ENCODE measurements at places on chromosomes 4 and X.

GRCh38 chr4:182806259-182807252, 110.6 kb downstream of the DCTD start:
- no peaks in the 10 kb centered on the region for H3K36me3 ChIP-seq
- DNase-seq: peak; percentile 75
- H3K27me3 ChIP-seq: no peaks in the 10 kb centered on the region
- H3K27ac ChIP-seq: no peak overlapping the region
- peaks cover 49% of the 10 kb centered on the region for H3K4me1 ChIP-seq
- peak overlapping the region; percentile 1 for H3K4me3 ChIP-seq

GRCh38 chr4:14176613-14177012, 549.1 kb upstream of the BOD1L1 start:
- peaks cover 6% of the 10 kb centered on the region for H3K4me1 ChIP-seq
- no peak overlapping the region for H3K27ac ChIP-seq
- no peaks in the 10 kb centered on the region for H3K36me3 ChIP-seq
- no peak for DNase-seq

DNA sequence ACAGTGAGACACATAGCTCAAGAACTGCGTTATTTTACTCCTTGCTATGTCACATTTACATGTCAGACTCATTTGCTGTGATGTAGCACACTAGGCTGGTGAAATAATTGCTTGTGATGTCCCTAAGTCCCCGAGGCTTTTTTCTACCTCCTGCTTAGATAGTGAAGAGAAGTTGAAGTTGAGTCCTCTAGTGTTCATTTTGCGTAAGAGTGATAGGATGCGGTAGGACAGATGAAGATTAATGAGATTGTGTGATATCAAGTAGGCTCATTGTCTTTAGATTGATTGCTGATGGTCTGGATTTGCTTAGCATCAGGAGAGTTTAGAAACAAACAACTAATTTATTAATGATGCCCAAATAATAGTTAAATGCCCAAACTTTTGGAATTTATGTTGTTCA, 173.6 kb upstream of the NUDT6 start:
- H3K4me1 ChIP-seq: no peaks in the 10 kb centered on the region
- peaks cover 1% of the 10 kb centered on the region for H3K36me3 ChIP-seq
- no peak overlapping the region for H3K27ac ChIP-seq
- H3K4me3 ChIP-seq: no peak overlapping the region

DNA sequence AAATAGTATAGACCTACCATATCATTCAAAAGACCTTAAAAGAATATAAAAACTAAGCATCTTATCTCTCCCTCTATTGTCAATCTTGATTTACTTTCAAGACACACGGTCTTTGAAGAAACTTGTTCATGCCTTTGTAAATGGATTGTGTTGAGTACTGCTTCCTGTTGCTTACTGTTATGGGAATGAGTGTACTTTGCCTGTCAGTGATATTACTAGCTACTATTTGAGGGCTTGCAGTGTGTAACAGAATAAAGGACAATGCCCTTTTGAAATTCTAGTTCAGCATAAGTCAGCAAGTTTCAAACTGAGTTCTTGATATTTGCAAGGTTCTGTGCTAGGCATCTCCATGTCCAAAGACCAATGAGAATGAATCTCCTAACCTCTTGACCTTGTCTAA, 36.0 kb downstream of the CDKL5 start:
- no peak for DNase-seq
- H3K4me1 ChIP-seq: no peaks in the 10 kb centered on the region
- no peak overlapping the region for H3K27ac ChIP-seq

DNA sequence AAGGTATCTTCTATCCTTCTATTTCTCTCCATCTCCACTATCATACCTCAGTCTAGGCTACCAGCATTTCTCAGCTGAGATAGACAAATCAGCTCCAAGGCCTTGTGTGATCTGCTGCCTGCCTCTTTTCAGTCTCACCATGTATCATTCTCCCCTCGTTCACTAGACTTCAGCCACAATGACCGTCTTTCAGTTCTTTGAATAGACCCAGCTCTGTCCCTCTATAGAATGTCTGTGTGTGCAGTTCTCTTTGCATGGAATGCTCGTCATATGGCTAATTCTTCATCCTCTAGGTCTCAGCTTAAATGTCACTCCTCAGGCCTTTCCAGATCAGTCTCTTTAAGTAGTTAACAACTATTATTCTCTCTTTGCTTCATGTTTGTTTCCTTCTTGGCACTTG, 6.5 kb downstream of the IGBP1 start:
- no peak overlapping the region for H3K27ac ChIP-seq
- DNase-seq: no peak
- H3K4me1 ChIP-seq: peaks cover 2% of the 10 kb centered on the region
- H3K27me3 ChIP-seq: no peaks in the 10 kb centered on the region
- peaks cover 3% of the 10 kb centered on the region for H3K36me3 ChIP-seq

GRCh38 chr4:184383497-184384055, 90.8 kb downstream of the IRF2 start:
- peak overlapping the region; percentile 54 for H3K4me3 ChIP-seq
- peak; percentile 40 for DNase-seq
- H3K27me3 ChIP-seq: no peaks in the 10 kb centered on the region

- no peaks in the 10 kb centered on the region for H3K36me3 ChIP-seq
- H3K27ac ChIP-seq: no peak overlapping the region
- no peaks in the 10 kb centered on the region for H3K27me3 ChIP-seq
- peaks cover 3% of the 10 kb centered on the region for H3K4me1 ChIP-seq
Observed at GRCh38 chr4:37927434-37927833, 32.8 kb upstream of the PTTG2 start.

DNA sequence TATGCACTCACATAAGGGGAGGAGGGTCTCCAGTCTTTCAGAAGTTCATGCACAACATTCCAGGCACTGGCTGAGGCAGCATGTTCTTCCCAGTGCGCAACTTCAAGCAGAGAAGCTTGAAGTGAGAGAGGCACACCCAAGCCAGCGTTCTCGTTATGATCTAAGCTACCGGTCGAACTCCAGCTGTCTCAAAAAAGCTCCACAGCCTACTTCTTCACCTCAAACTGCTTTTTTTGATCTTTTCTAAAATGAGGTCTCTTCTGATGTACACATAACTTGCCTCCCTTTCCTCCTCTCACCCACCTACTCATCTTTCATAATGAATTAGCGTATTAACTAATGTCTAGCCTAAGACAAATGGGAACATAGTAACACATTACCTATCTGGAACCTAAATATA, 25.3 kb downstream of the GPC4 start:
- no peaks in the 10 kb centered on the region for H3K27me3 ChIP-seq
- no peak for DNase-seq
- H3K4me1 ChIP-seq: no peaks in the 10 kb centered on the region
- H3K36me3 ChIP-seq: no peaks in the 10 kb centered on the region
- no peak overlapping the region for H3K27ac ChIP-seq
- no peak overlapping the region for H3K4me3 ChIP-seq

All from common myeloid progenitor, CD34-positive (primary cell).